T-helper 9 cell (primary cell): ENCODE measurements at places on chromosomes 1 and 21.

DNA sequence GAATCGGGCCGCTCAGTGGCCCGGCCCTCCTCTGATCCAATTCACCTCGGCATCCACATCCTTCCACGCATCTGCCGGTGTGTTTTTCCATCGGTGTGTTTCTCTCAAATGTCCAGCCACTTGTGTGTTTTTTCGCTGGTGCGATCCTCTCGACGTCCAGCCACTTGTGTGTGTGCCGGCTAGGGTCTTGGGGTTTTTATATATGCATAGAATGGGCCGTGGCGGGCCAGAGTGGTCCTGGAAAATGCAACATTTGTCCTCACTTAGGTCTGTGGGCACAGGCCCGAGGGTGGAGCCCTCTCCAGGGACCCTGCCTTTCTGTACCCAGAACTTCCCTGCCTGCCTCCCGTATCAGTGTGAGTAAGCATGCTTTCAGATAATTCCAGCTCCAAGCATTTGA lies 1106.4 kb downstream of the AMY1C start:
- DNase-seq, result no peak

DNA sequence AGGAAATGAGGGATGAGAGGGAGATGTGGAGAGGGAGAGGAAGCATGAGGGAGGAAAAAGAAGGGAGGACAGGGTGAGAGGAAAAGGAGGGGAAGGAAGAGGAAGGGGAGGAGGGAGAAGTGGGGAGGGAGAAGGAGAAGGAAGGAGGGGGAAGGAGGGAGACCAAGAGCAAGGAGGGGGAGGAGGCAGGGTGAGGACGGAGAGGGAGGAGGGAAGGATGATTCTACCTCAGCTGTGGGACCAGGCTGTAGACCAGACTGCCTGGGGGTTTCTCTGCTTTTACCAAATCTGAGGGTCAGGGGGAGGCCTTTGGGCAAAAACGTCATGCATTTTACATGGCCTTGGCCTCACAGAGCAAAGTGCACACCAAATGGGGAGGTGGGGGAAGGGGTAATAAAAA lies 94.5 kb downstream of the KCND3 start:
- no peak for DNase-seq

- no peak for DNase-seq
Measured at GRCh38 chr1:116532671-116533428, 38.0 kb downstream of the CD58 start.

DNA sequence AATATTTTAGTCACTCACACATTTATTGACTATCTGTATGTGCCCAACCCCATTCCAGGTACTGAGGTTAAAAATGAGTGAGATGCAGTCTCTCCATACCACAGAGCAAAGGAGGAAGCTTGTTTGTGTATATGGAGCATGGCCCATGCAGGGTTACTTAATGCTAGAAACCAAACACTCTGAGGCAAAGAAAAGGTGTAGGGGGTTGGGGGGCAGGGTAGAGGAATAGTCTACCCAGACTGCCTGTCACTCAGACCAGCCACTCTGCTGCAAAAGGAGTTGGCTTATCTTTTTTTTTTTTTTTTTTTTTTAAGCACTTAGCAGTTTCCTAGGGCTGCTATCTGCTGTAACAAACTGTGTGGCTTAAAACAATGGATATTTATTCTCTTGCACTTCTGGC lies 19.8 kb downstream of the PGM1 start:
- DNase-seq, result no peak

DNA sequence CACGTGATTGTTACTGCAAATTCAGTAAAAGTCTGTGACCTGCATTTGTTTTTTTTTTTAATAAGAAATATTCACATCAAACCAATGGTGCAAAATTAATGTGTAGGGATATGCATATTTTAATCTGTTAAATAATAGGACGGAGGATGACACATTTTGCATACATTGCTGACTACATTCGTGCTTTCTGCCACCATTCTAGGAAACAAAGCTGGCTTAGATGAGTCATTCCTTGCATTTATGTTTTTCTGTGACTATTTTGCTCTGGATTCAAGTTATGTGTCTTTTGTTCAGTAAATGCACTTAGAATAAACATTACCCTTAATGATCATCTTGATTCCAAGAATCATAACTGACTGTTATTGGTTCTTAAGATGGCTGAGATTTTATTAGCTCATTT lies 23.9 kb upstream of the CYYR1 start:
- no peak for DNase-seq

GRCh38 chr1:207960346-207960745 lies 49.4 kb upstream of the CD34 start:
- DNase-seq, result no peak

DNA sequence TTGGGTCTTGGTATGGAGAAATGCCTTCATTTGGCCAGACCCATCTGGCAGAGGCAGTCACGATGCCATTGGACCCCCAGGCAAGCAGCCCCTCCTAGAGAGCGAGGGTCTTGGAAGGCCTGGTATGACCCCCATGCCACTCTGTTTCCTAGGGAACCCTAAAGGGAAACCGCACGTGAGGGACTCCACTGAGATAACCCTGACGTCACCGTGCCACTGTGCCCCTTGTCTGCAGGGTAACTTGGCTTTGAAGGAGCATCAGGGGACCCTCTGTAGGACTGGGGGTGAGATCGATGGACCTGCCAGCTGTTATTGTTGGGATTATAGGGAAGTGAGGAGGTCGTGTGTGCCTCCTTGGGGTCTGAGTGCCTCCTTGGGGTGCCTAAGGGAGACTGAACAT lies 34.5 kb downstream of the ABCG1 start:
- DNase-seq, result no peak

- no peak for DNase-seq
Measured at GRCh38 chr1:210489491-210489890, 160.8 kb downstream of the HHAT start.

- DNase-seq, result no peak
Measured at GRCh38 chr1:47688461-47689296, 250.8 kb downstream of the FOXD2 start.

DNA sequence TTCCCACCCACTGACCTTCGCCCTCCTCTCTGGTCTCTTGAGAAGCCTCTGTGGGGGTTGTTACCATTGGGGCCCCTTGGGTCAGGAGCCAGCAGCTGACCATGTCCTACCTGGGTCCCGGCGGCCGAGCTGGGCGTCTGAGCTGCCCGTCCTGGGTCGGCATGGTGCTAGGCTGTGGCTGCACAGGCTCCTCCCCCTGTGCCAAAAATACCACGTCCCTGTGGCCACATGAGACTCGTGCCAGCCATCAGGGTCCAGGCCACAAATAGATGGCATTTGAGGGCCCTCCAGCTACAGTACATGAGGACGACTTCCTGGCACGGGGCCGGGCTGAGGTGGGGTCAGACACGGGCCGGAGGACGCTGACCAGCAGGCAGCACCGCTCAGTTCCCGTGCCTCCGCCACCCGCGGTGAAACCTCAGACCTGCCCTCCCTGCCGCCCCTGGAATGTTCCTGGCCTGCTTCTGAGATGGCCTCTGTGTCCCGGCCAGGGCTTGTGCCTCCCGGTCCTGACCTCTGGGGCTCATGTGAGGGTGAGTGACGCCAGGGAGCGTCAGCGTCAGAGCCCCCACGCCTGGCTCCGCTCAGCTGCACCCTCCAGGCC lies at the start of gene PERM1:
TSS of gene PERM1 (minus strand) at position 139 of the 604 bp plus-strand sequence. CDS start 1,064 bp downstream, outside the sequence.
- DNase-seq, result no peak

DNA sequence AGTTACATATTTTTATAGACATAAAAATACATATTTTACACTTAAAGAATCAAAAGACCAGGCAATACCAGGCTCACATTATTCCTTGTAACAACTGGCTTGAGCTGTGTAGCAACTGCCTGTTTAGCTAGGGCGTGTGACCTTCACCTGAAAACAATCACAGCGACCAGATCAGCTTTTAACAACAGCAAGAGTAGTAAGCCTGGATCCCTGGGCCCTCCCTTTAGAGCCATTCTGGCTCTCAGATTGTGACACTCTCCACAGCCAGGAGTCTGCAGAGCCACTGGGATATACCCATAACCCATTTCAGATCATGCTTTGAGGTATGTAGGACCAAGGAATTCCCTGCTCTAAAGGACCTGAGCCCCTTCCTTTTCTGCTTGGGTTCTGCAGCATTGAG lies 29.4 kb upstream of the GNG4 start:
- DNase-seq, result no peak

GRCh38 chr1:157831968-157832626 lies 9.5 kb downstream of the CD5L start:
- no peak for DNase-seq

- peak; percentile 23 for DNase-seq
Measured at GRCh38 chr21:42609811-42610210, 43.6 kb upstream of the PDE9A start.

DNA sequence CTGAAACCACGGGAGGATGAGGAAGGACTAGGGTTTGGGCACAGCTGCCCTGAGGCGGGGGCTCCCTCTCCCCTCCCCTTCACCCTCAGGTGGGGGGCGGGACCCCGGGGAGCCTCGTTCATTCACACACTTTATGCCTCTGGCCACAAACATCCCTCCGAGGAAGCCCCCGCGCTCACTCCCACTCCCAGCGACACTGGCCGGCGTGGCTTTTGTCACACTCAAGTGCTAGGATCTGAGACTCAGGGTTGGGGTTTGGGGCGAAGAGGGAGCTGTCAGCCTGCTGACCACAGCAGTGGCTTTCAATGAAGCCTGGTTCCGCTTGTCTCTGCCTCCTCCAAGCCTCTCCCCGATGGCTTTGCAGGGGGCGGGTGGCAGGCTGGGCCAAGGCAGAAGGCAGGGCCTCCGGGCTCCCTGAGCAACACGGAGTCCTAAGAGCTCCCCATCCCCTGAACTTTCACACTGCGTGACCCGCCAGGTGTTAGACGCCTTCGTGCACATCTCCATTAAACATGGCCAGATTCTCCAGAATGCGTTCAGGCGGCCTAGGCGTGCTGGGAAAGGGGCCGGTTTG lies 178.1 kb downstream of the NPHP4 start:
- DNase-seq, result no peak

- no peak for DNase-seq
Measured at GRCh38 chr1:29838738-29839320, 602.5 kb downstream of the PTPRU start.

DNA sequence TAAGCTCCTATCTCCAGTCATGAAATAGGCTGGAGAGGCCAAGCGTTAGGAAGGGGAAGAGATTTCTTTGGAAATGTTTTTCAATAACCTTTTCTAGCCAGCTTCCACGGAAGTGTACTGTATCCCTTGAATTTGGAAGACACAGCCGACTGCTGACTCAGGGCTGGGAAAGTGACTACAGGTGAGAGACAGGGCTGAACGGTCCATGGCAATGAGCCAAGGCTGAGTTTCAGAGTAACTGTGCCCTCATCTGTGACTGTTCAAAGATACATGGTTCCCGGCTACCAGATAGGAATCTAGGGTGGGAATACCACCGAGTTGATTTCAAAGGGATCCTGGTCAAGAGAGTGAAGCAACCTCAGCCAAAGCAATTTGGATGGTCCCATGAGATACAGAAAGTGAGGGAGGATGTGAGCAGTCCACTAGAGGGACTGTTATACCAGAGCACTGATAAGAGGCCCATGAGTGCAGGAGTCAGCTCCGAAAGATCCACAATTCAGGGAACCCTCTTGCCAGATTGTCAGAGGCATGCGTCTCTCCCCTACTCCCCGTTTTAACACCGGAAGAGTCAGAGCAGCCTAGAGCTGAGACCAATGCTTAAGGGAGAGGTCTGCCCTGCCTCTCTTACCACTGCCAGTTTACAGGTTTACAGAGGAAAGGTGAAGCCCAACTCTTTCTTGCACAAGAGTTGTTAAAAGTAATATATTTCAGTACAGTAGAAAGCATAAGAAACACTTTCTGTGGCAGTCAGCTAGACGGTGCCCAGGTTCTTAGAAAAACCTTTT lies 3.2 kb upstream of the KRTAP19-8 start:
- no peak for DNase-seq

DNA sequence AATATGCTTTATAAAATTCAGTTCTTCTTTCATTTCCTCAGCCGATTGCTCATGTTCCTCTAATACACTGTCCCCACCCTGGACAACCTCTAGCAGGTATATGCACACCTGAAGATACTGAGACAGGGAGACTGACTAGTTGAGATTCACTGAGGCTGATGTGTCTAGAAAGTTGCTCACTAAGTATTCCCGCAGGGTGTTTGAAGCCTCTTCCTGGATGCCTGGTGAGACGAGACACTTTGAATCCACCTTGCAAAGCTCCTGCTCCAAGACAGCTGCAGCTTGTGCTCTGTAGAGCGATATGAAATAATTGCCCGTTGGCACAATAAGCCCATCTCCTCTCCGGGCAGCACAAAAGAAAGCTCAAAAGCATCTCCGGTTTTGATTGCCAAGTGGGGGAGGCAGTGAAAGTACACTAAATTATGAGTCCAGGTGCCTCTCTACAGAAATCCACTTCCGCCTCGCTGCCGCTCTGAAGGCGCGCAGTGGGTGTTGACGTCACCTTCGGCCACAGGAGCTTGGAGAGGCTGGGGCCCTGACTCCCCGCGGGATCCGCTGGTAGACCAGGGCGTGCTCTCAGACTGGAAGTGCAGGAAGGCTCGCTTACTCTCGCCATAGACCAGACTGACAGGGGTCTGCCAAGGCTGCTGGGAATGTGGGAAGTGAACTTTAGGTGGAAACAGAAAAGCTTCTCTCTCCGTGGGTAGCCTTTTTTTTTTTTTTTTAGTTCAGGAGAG lies 46.3 kb downstream of the GPA33 start:
- DNase-seq, result peak; percentile 64

- DNase-seq, result no peak
Measured at GRCh38 chr1:82565546-82565945, 764.8 kb downstream of the ADGRL2 start.

DNA sequence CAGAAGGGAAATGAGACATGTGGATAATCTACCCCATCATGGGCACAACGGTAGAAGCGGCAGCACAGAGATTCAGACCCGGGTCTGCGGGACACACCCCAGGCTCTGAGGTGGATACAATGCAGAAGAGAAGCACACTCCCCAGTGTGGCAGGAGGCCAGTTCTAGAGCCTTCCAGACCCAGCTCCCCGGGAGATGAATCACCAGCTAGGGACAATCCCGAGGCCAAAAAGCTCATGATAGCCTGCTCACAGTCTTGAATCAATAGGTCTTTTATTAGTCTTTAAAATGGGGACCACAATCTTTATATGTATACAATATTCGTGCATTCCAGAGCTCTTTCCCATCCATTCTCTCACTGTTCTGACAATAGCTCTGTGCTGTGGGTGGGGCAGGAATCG lies 57.3 kb upstream of the DIRAS3 start:
- no peak for DNase-seq

- no peak for DNase-seq
Measured at GRCh38 chr1:232954594-232955365, 4.4 kb downstream of the NTPCR start.

DNA sequence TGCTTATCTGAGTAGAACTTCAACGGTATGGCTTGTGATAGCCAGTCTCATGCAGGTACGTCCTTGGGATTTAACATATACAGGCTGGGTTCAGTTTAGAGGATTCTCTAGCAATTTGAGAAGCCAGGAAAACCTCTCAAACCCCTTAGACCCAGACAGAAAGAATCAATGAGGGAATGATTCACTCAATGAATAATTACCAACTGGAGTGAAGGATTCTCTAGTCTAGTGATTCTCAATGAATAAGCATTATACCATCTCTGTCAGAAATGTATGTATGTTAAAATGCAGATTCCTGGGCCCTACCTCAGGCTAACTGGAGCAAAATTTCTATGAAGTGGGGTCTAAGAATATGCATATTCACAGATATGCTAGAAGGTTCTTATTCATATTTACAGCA lies 54.5 kb upstream of the APP start:
- DNase-seq, result no peak

- no peak for DNase-seq
Measured at GRCh38 chr1:40477678-40478053, 576 bp downstream of the ZFP69 start.
